ENCODE measurements at places on chromosomes 1 and 21.

DNA sequence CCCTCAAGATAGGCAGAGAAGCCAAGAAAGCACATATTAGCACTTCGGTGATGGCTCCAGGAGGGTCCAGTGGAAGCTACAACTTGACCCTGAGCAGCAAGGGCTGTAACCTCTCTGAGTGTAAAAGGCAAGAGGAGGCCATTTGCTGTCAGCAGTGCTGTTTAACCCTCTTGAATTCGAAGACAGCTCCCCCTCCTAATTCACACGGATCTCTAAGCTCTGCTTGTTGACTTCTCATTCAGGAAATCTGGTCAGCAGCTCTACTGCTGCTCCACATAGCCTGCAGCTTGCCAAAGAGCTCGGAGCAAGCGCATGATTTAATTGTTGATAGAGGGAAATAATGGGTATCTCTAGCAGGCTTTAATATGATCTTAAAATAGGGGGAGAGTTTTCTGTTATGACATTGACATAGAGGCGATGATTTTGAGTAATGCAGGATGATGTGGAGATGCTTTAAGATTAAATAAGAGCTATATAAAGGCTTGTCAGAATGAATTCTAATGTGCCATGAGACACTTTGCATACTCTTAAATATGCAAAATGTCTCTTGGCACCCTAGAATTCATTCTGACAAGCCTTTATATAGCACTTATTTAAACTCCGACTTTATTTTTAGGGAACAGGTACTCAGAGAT, 79.4 kb upstream of the USH2A start:
- DNase-seq: no peak

DNA sequence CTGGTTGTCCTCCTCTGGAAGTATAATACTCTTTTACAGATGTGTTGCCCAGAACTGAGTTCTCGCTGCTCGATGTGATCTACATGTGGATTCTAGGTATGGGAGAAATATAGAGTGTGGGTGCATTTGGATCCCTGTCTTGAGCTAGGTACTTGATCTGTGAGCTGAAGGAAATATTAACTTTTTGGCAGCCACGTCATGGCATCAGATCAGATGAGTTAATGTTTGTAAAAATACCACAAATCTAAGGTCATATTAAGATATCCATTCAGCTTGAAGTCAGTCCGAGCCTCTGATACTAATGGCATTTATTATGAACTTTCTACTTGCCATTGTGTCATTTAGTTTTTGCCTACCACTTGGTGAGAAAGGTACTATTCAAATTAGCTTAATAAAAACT, 24.6 kb downstream of the MAPKAPK2 start:
- DNase-seq: no peak

GRCh38 chr1:3998086-3998485, 98.0 kb upstream of the C1orf174 start:
- DNase-seq: no peak

DNA sequence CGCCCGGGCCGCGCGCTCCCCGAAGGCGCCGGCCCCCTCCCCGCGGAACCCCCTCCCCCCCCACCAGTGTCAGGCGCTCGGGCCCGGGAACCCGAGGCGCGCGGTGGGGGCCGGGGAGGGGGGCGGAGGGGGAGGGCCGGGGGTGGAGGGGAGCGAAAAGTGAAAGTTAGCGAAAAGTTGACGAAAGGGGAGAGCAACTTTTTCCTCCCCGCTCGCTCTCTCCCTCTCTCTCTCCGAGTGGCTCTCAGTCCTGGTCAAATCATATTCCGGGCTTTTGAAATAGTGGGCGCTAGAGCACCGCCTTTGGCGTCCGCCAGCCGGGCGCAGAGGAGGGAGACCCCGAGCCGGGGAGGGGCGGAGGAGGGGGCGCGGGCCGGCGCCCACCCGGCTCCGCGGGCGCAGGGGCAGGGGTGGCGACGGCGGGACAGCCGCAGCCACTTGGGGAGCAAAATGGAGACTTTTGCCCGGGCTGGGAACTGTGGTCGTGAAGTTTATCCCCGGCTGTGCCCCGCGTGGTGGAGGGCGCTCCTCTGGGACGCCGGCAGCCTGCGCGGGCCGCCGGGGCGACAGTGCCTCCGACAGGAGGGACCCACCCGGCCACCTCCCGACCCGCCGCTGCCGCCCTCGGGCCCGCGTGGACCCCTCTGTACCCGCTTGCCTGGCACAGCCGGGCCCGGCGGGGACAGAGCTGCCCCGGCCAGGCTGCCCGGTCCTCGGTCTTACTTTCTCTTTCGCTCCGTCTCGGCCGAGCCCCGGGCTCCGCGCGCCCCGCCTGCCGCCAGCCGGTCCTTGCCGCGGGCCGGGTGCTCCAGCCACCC, 697 bp downstream of the PRDM16 start:
- DNase-seq: no peak

DNA sequence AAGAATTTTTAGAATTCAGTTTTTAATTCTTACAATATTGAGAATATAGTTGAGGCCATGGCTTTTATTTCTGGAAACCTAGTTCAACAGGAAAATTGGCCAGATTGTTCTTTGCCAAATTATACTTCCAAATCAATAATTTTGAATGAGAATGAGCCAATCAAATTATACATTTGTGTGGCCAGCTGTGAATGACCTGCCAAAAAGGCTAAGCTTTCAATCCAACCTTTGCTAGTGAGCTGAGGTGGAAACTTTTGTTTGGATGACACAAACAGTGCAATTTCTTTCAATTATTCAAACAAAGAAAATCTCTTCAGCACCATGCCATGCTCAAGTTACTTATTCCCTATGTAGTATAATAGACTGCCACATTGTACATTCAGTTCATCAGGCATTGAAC, 167.8 kb downstream of the PATJ start:
- no peak for DNase-seq

DNA sequence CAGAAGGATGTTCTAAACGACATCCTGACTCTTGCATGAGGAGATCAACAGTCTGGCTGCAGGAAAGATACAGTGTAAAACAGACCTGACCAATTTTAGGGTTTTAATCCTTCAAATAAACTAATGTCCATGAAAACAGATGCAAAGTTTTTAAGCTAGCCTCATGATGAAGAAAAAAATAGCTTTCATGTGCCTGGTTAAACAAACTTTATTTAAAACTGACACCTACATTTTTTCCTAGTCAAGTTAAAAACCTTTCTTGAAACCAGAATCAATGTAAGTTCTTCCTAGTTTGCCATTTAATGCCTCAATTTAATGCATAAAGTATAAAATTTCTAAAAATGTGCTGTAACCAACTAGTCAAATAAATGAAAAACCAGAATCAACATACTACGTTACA, 2.9 kb downstream of the WDR26 start:
- no peak for DNase-seq

- DNase-seq: no peak
These were observed 16.9 kb downstream of the HSD3B2 start for GRCh38 chr1:119431836-119432235.

- DNase-seq: no peak
These were observed 24.7 kb downstream of the LYST start for GRCh38 chr1:235841938-235842545.

DNA sequence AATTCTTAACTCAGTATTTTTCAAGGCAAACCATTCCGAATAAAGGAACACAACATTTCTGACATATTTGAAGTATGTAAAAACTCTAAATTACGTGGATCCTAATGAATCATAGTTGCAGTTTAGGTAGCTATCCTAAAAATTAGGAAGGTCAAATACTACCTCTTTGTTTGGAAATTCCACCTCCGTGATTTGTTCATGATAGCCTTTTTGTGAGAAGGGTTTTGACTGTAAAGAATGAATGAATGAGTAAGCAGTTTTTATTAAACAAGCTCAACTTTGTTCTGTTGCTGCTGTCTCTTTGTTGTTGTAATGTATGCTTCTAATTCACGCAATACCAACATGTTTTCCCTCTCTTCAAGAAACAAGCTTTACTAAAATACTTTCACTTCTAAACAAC, 840.4 kb downstream of the USP25 start:
- no peak for DNase-seq

- no peak for DNase-seq
These were observed at the start of gene CCDC190 for GRCh38 chr1:162861101-162861500. TSS of gene CCDC190 (minus strand) at chr1:162861175. CDS start at chr1:162859646, 1,529 bp downstream.

DNA sequence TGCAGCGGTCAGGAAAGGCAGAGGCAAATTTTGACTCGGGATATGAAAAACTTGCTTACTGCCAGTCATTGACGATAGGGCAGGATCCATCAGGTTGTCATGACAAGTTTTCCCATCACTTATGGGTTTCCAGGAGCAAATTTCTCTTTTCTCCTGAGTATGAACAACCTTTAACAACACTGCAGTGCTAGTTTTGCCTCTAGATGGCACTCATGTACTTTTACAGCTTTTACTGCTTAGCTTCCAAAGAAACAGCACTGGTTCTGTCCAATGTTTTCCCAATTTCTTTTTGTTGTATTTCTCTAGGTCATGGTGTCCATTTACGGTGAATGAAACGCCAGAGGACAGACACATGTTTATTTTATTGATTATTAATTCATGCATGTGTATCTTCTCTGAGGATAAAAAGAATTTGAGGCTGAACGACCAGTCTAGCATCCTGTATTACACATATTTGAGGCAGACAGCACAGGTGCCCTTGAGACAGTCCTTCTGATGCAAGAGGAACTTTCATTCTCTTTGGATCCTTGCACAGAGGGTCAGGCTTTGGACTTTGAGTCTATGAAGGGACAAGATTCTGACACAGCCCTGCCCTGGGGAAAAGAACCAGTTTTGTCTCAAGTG, 112.3 kb upstream of the TRABD2B start:
- no peak for DNase-seq

DNA sequence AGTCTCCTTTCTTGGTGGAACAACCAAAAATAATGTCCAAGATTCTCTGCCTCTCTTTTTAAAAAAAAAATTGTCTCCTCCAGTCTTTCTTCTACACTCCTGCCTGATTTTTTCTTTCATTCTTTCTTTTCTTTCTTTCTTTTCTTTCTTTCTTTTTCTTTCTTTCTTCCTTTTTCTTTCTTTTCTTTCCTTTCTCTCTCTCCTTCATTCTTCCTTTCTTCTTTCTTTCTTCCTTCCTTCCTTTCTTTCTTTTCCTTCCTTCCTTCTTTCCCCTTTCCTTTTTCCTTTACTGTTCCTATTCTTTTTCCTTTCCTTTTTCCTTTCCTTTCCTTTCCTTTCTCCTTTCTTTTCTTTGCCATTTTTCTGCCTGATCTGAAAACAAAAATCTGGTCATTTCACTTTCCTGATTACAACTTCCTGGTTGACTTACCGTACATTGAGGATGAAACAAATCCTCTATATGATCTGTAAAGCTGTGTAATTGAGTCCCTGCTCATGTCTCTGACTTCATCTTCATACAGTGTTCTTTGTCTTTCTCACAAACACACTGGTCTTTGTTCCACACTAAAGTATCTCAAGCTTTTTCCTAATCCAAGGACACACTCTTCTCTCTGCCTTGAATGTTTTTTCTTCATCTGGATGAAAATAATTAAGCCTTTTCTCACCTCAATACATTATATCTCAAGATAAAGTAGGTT, 6.1 kb upstream of the KRTAP23-1 start:
- DNase-seq: no peak

- DNase-seq: no peak
These were observed 4.2 kb downstream of the TTC39A start for GRCh38 chr1:51325878-51326755.

DNA sequence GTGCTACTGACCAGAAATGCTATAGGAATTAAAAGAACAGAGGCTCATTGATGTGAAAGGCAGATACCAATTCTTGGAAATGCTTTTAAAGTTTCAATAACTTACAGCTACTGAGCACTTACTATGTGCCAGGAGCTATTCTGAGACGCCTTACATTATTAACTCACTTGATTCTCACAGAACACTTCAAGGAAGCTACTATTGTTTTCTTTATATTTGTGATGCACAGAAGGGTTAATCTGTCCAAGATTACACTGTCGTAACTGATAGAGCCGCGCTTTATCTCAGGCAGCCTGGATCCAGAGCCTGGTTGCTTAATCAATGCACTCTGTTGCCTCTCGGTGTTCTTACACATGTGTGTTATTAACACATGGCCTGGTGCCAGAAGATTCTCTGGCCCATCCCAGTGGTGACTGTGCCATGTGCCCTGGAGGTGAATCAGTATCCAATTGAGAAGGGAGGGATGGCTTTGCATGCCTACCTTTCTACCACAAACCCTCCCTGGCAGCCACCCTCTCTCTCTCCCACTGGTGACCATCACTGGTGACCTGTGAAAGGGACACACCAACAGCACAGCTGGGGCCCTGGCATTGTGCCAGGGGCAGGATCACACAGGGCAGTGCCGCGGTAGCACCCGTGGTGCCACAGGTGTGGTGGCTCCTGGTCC, 8.8 kb downstream of the FMO1 start:
- no peak for DNase-seq

DNA sequence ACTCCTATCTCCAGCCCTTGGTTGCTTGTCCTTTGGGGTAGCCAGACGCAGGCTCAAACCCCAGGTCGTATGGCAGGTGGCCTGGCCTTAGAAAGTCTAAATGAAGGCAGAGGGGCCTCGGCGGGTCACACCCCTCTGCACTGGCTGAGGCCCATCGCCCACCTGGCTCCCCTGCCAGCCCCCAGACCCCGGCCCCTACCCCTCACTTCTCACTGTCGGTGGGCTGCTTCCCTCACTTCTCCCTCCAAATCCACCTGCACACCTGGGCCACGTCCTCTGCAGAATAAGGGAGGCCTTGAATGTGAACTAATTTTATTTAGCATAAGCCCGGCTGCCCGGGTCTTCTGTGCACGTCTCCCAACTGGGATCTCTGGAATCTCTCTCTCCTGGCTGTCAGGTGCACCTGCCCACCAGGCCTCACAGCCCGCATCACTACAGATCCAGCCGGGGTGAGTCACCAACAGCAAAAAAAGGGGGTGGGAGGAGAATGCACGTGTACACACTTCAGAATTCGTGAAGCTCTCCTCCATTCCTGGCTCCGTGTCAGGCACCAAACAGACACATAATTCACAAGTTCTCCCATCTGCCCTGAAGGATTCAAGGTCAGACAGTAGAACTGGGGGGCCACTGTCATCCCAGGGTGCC, 107.5 kb upstream of the SIM2 start:
- no peak for DNase-seq

- no peak for DNase-seq
These were observed 52.4 kb downstream of the PDE9A start for GRCh38 chr21:42705746-42706374.

GRCh38 chr1:117698398-117699160, 92.7 kb downstream of the TENT5C start:
- DNase-seq: no peak

Measured in CMK (cell line).